ENCODE measurements at places on chromosomes 16 and 17.

DNA sequence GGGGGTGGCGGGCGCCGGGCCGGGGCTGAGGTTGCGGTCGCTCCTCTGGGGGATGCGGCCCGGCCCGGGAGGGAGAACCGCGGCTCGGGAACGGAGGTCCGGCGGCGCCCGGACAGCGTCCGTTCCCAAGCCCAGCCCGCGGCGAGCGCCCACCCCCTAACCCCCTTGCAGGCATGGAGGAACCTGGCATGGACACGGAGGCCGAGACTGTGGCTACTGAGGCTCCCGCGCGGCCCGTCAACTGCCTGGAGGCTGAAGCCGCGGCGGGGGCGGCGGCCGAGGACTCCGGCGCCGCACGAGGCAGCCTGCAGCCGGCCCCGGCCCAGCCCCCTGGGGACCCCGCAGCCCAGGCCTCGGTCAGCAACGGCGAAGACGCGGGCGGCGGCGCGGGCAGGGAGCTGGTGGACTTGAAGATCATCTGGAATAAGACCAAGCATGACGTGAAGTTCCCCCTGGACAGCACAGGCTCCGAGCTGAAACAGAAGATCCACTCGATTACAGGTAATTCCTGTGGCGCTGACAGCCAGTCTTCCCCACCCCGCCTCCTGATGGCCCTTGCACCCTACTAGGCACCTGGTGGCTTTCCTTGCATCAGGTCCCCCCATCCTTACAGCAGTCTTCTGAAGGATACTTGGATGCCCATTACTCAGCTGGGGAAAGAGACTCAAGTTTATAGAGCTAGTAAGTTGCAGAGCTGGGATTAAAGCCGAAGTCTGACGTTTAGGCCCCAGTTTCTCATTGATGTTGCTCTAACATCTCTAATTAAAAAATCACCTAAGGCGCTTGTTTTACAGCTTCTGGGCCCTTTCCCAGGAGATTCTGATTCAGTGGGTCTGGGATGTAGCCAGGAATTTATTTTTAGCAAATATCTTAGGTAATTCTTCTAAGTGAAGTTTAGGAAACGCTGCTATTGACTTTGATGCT lies 514 bp downstream of the UBFD1 start:
- DNase-seq, result peak; percentile 7

DNA sequence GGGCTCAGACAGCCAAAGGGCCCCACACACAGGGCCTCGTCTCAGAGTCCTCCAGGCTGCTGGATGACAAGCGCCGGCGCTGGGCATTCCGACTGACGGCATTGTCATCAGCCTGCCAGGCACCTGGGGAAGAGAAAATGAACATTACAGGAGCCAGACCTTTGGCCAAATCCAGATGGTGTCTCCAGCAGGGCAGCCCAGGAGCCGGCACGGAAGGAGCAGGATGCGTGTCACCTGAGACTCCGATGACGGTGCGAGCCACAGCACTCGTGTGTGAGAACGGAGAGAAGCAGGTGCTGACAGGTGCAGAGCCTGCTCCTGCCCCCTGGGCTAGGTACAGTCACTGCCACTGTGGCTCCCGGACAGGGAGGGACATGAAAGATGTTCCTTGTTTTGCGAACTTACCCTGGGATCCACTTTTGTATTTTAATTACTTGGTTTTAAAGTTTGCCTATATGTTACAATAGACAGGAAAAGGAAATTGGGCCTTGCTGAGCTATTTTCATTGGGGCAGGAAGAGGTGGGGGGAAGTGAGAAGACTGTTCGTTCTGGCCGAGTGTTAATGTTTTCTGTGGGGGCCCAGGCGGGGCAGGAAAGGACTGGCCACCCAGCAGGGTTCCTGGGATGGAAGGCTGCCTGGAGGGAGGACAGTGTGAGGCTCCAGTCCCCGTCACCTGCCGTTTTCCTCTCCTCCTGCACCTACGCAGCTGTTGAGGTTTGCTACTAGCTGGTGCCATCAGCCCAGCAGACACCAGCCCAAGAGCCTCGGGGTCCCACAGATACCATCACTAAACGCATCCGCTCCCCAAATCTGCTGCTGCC lies 4.4 kb upstream of the FOXJ1 start:
- peak; percentile 43 for DNase-seq

DNA sequence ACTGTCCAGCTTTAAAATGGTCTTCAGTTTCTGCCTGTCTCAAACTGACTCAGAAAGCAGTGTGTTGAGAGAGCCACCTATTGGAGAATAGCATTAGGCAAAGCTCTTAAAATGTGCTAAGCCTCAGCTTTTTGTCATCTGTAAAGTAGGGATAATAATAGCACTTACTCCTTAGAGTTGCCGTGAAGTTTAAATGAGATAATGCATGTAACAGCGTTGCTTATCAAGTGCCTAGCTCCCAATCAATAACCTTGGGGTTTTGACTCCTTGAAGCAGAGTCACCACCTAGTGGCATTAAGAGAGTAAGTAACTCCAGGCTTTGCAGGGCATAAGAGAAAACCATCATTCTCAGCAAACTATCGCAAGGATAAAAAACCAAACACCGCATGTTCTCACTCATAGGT lies 163.3 kb downstream of the HS3ST2 start:
- no peak for DNase-seq

- DNase-seq, result no peak
These were observed 8.9 kb upstream of the HOXB2 start for GRCh38 chr17:48553826-48554225.

GRCh38 chr17:17818088-17818526 lies 18.7 kb downstream of the SREBF1 start:
- no peak for DNase-seq

- no peak for DNase-seq
These were observed 140.7 kb downstream of the KATNIP start for GRCh38 chr16:27690608-27691007.
